ENCODE measurements at places on chromosomes 1 and 21.

DNA sequence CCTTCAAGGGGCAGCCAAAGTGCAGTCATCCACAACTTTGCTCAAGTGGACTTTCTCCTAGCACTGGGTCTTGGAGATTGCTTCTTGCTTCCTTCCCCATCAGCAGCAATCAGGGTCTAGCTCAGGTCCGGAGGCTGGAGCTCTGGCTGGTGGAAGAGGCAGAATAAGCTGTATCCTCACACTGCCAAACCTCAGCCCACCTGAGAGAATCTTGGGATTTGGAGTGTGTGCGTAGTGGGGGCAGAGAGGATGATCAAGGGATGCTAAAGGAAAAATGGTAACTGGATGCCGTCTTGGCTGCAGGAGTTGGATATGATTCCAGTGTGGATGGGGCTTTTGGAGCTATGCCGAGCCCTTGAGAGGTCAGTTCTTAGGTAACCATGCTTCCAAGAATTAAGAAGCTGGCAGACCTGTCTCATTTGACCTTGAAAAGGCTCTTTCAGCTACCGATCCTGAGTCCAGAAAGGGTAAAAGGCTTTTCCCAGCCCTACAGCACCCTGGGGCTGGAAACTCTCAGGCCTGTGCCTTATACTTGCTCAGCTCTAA is 4.5 kb upstream of the NFASC start:
- H3K36me3 ChIP-seq: no peaks in the 10 kb centered on the region
- no peak for DNase-seq
- H3K4me3 ChIP-seq: no peak overlapping the region
- H3K27me3 ChIP-seq: peaks cover 19% of the 10 kb centered on the region
- no peak overlapping the region for H3K27ac ChIP-seq

GRCh38 chr1:18657506-18658201 is 27.0 kb downstream of the PAX7 start:
- H3K4me3 ChIP-seq: no peak overlapping the region
- H3K36me3 ChIP-seq: no peaks in the 10 kb centered on the region
- DNase-seq: no peak
- H3K27ac ChIP-seq: no peak overlapping the region
- peaks cover 12% of the 10 kb centered on the region for H3K27me3 ChIP-seq

DNA sequence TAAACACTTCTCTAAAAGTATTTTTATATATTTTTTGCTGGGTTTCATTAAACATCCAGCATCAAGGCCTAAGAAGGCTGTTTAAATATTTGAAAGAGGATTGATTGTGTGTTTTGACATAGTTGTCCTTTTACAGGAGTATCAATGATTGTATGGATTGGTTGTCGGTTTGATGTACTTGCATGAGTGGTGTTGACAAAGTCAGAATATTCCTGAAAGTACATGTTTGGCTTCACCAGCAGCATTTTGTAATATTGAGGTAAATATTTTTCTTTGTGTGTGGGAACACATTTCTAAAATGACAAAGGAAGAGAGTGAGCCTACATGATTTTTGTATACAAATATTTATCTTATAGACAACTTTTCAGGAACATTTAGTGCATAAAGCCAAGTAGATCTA is 269.7 kb downstream of the PTBP2 start:
- peaks cover 4% of the 10 kb centered on the region for H3K27me3 ChIP-seq
- no peaks in the 10 kb centered on the region for H3K4me1 ChIP-seq
- H3K36me3 ChIP-seq: no peaks in the 10 kb centered on the region
- no peak overlapping the region for H3K27ac ChIP-seq
- H3K4me3 ChIP-seq: no peak overlapping the region

DNA sequence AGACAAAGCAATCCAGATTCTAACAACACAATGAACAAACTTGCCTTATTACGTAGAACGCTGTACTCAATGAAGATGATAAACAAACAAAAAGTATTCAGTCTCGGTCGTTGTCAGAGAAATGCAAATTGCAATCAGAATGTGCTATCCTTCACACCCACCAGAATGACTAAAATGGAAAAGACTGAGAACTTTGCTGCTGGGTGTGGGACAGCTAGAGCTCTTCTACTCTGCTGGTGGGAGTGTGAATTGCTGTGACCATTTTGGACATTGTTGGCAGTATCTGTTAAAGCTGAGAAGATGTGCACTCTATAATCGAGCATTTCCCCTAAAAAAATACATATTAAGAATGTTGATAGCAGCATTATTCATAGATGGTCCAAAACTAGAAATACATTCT is 111.4 kb downstream of the PEX14 start:
- peaks cover 6% of the 10 kb centered on the region for H3K4me1 ChIP-seq
- no peaks in the 10 kb centered on the region for H3K27me3 ChIP-seq
- no peak for DNase-seq
- H3K4me3 ChIP-seq: no peak overlapping the region
- no peak overlapping the region for H3K27ac ChIP-seq
